ENCODE measurements at places on chromosomes 1 and 21.
A peak's percentile ranks its signal among the peaks of the same experiment; 100 is the strongest.

DNA sequence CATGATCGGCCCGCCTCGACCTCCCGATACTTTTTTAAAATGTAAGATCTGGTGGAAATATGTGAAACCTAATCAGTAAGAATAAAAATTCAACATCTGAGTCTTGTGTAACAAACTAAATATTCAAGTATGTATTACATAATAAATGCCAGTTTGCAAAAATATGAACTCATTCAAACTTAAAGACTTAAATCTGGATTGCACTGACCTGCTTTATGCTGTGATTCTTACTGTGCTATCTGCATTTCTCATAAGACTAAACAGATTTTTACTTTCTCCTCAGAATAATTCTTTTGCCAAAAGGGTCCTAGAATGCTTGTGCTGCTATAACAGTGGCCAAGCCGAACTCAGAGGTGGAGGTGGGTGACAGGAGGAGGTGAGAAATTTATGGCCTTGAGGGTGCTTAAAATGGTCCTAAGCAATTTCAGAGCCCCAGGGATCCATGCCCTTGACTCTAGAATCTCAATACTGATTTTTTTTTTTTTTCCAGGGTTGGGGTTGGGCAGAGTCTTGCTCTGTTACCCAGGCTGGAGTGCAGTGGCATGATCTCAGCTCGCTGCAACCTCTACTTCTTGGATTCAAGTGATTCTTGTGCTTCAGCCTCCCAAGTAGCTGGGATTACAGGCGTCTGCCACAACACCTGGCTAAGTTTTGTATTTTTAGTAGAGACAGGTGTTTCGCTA is 38.2 kb downstream of the IL23R start:
- DNase-seq: no peak

DNA sequence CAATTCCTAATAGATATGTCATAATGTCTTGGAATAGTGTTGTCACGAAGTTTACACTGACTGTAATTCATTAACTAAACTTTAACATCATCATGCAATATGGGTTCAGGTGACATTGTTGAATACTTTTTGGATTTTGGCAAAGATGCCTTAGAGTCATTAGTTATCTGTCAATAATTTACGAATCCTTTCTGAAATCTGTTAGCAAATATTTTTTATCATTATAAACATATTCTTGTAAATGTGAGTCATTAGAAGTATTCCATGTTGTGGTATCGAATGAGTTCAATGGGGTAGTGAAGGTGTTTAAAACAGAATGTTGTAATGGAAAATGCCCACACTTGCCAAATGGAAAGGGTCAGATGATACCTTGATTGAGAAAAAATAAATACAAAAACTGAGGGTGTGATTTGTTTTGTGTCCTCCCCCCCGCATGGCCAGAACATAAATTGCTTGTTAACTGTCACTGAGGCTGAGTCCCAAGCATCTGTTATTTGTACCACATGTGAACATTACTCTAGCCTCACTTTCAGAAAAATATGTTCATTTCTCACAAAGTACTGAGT is 5.2 kb upstream of the NR5A2 start:
- no peak for DNase-seq

GRCh38 chr1:183652547-183653461 is at the start of gene APOBEC4:
Gene APOBEC4, minus strand, starts transcription at chr1:183653316. Its CDS starts 4,535 bp downstream, at chr1:183648781.
- no peak for DNase-seq

DNA sequence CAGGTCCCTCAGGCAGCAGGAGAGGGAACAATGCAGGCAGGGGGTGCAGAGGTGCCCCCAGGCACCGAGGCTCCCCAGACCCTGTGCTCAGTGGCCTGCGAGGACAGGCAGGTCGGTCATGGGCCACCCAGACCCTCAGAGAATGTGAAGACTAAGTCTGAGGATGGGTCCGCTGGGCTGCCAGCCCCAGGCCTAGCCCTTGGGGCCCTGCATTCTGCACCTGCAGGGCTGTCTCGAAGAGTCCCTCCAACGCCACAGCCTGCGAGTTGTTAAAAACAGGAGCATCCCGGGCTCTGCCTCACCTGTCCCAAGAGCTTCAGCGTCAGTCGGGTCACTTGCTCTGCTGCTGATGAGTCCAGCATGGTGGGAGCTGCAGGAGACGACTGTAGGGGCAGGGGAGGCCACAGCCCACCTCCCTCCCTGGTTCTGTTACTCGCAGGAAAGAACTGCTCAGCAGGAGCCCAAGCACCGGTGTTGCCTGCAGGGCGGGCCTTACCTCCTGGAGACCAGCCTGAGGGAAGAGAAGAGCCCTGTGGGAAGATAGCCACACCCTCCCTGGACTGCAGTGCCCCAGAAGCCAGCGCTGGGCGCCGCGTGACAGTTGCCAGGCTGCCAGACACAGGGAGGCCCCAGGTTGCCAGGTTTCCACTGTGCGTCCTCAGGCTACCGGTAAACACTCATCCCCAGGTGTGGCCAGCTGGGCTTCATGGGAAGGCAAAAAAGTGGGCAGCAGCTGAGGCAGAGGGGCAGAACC is 5.8 kb downstream of the C21orf58 start:
- DNase-seq: no peak

DNA sequence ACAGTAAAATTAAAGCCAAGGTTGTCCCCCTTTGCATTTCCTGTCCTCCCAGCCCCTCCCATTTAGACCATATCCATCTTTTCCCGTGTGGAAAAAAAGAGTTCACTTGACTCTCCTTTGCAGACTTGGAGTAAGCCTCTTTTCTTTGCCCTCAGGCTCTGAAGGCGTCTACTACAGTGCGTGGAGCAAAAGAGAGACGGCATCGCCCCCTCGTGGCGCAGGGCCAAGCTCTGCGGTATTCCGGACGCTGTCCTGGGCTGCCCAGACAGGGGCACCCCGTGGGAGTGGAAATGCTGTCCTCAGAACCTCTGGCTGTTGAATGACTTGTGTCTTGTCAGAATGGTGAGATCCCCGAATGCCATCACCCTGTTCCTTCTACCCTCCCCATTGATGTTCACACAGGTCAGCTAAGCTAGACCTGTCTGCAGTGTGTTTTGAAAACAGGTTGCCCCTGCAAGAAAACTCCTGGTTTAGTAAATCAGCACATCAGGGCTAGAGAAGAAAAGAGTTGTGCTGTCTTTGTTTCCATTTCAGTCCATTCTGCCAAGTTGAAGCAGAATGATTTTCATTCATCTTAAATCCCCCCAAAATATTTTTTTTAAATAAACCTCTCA is 12.3 kb upstream of the GJA8 start:
- DNase-seq: peak; percentile 43

DNA sequence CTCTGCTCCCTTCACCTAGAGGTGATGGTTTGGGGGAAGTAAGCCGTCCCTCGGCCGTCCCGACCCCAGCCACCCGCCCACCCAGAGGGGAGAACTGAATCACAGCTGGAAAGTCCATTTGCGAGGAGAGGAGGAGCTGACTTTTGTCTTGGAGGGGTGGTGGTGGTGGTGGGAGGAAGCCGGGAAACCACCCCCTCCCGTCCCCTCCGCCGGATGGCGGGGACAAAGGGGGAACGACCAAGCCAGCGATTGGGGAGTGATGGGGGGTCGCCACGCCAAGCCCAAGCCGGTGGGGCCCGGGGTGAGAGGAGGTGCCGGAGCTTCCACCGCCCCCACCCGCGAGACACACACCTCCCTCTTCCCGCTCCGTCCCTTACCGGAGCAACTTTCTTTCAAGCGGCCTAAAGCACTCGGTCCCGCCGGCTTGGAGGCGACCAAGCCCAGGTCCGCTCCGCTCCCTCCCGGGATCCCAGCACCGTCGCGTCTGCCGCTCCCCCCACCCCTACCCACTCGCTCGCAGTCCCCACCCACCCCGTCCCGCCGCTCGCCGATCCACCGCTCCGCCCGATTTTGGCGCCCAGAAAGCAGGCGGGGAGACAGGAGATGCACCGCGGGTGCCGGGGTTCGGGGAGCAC is 540 bp downstream of the ARHGEF2 start:
- peak; percentile 30 for DNase-seq

GRCh38 chr1:39566441-39567137 is 10.0 kb downstream of the PABPC4 start:
- no peak for DNase-seq

DNA sequence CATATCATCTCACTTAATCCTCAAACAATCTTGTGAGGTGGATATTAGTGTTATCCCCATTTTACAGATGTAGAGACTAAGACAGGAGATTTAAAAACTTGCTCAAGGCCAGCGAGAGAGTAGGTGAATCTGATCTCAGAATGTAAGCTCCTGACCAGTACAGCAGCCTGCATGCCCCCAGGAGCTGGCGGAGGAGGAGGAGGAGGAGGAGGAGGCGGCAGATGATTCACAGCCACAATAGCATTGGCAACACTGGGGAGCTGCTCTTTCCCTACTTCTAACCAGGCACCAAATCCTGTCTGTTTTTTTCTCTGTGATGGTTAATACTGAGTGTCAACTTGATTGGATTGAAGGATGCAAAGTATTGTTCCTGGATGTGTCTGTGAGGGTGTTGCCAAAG is 243.2 kb downstream of the ATG4C start:
- DNase-seq: no peak

GRCh38 chr1:63557365-63557987 is 34.2 kb downstream of the EFCAB7 start:
- DNase-seq: no peak

DNA sequence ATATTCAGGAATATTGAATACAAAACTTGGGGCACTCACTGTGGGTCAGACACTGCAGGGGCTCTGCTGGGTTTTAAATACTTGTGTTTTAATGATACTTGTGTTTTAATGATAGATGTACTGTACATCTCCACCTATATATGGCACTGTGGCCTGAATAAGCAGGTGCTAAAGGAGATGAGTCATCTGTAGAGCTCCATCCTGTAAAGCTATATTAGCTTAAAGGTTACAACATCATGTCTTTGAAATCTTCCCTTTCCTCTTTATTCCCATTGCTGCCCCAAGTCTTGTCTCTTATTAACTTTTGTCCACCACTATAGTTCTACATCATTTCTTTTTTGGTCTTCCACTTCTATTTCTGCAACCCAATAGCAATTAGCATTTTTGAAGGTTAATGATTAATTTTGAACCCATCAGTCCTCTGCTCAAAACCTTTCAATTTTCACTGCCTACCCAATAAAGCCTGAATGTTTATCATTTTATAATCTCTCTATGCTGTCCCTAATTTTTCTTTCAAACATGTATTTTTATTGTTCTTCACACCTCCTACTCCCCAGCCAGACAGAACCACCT is 113.3 kb upstream of the PTGFR start:
- DNase-seq: no peak

DNA sequence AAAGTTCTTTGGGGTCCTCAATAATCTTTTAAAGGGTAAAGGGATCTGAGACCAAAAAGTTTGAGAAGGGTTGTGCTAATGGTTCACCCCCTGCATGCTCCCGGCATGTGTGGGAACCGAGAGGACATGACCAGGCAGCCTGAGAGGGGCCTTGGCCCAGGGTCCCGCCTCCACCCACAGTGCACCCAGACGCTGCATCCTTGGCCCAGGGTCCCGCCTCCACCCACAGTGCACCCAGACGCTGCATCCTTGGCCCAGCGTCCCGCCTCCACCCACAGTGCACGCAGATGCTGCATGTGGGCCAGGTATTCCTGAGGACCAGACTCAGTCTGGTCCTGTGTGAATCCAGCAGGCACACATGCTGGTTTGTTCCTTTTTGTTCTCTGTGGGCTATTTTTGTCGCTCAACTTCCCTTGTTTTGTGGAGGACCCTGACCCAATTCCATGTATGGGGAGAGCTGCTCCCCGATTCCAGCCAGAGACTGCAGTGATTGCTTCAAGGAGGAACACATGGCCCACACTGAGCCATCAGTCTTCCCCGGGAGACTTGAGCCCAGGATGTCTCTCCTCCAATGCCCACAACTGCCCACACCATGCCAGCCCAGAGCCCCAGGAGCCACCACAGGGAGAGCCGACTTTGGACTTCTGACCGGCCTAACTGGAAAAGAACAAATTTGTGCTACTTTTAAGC is 3.5 kb downstream of the NPHP4 start:
- DNase-seq: no peak

- DNase-seq: no peak
Observed at GRCh38 chr21:27719226-27719625, 752.3 kb upstream of the ADAMTS5 start.

DNA sequence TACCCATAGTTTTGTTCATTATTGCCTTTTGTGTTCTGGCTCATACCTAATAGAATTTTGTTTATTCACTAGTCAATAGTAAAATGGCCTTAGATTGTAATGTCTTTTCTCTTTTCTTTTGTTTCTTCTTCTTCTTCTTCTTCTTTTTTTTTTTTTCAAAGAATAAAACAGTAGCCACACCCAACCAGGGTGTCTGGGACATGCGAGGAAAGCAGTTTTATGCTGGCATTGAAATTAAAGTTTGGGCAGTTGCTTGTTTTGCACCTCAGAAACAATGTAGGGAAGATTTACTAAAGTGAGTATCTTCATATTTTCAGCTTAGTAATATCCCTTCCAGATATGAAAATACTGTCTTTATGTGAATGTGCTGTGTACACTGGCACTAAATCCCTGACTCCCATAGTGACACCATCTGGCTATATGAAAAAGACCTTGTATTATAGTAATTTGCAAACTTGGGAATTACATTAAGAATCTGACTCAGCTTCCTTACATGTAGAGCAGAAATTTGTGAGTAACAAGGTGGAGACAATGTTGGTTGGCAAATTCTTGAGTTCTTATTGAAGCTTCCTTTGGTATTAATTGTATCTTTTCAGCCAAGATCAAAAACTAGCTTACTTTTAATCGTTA is 24.6 kb downstream of the AGO4 start:
- no peak for DNase-seq

DNA sequence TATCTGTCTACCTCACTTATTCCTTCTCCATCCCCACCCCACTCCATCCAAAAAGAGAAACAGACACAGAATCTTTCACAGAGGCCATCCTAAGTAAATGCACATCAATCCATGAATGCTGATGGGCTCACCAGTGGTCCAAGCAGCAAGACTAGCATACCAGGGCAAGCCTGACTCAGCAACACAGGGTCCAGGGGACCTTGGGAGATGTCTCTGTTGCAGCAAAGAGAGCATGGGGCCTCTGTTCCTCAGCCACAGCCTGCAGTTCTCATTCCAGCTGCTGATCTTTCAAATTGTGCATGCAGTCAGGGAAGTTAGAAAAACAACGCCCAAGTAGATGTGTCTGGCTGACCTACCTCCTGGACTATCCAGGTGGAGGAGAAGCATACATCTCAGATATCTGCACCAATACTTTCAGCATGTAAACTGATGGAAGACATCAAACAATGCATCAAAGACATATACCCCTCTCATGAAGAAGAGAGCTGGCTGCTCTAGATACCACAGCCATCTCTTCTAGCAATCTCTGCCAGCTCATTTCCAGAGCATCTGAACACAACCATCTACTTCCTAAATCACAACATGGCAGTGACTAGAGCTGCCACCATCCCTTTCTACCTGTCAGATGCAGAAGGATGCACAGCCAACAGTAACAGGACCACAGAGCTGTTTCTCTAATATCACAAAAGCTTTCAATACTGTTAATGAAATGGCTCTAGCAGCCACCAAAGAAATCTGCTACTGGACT is 54.5 kb downstream of the CD34 start:
- no peak for DNase-seq

DNA sequence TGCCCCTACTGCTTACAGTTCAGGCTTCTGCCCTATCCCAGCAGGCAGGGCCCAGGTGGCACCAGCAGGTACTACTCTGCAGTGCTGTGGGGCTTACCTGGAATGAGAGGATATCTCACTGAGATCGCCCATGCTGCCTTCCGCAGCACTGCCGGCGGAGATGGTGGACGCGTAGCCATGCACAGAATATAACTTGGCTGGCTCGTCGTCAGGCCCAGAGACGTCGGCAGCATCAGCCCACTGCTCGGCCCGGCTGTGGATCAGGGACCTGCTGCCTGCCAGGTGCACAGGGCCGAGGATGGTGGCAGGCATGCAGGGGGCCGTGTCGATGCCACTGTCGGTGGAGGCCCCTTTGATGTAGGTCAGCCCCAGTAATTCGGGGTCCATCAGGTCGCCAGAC is 190.9 kb downstream of the SIPA1L2 start:
- no peak for DNase-seq

All from activated T-helper 1 cell treated with Interleukin-2 at 50 U/mL for 16 hours (primary cell).